ENCODE measurements at places on chromosomes 12 and 14.

GRCh38 chr12:53174881-53175491, 5.5 kb upstream of the ZNF740 start:
- peak; percentile 20 for DNase-seq

DNA sequence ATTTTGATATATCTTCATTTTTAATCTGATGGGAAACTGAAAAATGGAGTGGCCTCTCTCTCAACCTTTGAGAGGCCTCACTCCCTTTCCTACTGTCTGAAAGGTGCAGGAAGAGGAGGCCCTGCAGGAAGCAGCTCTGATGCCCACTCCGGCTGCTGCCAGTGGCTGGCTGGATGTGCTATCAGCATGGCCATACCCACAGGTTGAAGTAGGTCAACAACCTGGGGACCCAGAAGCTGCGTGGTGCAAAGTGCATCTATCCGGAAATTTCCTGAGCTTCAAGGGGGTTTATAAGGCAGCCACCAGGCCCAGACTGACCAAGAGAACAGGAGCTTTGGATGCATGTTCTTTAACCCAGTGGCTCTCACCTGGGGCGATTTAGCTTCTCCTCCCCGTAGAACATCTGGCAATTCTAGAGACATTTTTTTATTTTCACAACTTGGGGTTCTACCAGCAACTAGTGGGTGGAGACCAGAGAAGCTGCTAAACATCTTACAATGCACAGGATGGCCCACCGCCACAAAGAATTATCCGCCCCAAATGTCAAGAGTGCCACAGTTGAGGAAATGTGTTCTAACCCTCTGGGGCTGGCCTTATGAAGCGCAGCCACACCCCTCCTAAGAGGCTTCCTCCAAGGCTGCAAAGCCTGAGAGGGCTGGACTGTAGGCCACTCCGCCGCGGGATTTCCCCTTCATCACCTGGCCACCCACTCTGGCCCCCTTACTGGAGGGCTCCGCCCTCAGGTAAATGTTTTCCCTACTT, 8.2 kb upstream of the BATF start:
- DNase-seq: no peak

- no peak for DNase-seq
Measured at GRCh38 chr14:52325126-52325525, 11.0 kb downstream of the PTGER2 start.

- peak; percentile 38 for DNase-seq
Measured at GRCh38 chr12:97022536-97023230, 115.6 kb downstream of the NEDD1 start.

DNA sequence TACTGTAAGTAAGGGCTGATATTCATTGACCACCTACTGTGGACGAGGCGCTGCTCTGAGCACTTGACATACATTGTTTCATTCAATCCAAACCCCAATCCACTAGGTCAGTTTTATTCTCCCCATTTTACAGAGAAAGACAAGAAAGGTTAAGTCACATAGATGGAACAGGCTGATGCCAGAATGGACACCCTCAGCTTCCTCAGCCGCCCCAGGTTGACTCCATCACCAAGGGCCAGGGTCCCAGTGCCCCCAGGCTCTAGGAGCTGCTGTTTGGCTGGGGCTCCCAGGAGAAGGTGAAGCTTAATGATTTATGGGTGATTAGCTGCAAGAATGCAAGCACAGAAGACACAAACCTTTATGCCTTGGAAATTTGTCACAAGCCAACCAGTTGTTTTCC, 671 bp upstream of the AQP2 start:
- no peak for DNase-seq

GRCh38 chr14:43143106-43143505, 1364.0 kb downstream of the FSCB start:
- no peak for DNase-seq

- DNase-seq: no peak
Measured at GRCh38 chr14:44589180-44589579, 82.1 kb upstream of the FSCB start.

DNA sequence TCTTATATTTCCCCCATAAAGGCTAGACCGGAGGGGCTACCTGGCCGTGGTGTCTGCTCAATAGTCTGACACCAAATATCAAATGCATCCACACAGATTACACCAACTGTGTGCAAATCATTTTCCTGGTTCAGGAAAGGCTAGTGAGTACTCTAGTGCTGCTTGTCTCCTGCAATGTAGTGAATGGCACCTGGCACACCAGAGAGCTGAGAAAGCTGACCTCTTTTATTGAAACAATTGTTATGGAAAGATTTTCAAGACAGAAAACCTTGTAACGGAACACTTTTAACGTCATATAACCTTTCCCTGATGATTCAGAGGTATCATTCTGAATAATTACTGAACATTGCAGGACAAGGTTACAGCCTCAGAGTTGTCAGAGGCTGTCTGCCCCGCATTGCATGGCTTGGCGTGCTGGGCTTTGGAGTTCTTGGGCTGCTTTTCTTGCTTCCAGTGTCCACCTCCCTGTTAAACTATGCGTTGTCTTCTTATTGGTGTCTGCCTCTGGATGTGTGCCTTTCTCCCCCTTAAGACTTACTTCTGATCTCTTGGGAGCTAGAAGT, 40.7 kb upstream of the HDAC7 start:
- no peak for DNase-seq

- peak; percentile 74 for DNase-seq
Measured at GRCh38 chr12:95998611-95999286, 2.6 kb upstream of the HAL start.

DNA sequence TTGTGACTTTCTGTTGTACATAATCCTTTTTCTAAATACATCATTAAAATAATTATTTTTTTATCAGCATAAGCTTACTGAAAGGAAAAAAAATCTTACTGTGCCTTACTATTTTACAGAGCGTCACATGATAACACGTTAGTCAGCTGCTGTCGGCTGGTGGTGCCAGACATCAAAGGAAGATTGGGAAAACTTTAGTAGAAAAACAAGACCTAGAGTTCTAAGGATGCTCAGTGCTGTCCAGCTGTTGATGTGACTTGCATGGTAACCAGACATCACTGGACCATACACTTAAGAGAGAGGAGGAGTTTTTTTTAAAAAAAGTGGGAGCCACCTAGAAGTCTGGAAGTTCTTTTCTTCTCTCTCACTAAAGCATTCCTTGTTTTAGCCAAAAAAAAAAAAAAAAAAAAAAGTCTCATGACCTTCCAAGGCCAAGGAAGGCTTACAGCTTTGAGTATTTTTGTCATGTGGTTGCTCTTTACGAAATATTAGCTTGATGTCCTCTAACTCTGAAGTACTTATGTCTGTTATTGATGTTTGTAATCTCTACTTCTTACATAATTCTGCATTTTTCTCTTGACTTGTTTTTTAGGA, 4.5 kb downstream of the RASSF8 start:
- no peak for DNase-seq

DNA sequence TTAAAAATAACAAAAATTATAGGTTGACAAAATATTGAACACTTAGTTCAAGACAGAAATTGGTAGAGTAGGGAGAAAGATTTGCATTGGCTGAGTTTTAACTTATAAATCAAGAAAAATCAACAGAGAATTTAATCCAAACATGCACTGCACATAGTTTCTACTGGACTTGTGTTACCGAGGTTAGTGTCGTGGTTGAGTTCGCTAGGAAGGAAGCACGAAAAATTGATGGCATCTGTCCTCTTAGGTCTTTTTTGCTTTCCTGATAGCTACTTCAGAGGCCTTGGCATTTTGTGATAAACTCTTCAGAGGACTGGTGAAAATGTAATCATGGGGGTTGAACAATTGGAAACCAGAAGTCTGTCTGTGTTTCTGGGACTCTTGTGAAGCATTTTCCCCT, 392.9 kb downstream of the NUAK1 start:
- DNase-seq: no peak

DNA sequence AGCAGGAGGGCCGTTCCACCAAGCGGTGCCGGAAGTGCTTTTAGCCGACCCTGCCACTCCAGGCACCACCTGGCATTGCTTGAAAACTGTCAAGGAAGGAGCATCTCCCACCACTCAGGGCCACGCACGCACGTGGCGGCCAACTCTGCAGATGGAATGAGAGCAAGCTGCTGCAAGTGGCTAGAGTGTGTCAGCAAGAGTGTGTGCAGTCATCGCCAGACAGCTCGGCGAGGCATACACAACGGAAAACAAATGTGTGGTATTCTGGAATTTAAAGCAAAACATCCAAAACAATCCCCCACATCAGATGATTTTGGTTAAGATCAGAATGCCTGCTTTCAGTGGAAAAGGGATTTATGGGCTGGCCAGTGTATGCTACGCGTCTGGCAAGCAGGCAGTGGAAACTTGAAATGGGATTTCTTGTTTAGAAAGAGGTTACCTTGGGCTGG, 11.2 kb downstream of the CD9 start:
- no peak for DNase-seq

- no peak for DNase-seq
Measured at GRCh38 chr12:98037401-98038140, 477.8 kb upstream of the TMPO start.

DNA sequence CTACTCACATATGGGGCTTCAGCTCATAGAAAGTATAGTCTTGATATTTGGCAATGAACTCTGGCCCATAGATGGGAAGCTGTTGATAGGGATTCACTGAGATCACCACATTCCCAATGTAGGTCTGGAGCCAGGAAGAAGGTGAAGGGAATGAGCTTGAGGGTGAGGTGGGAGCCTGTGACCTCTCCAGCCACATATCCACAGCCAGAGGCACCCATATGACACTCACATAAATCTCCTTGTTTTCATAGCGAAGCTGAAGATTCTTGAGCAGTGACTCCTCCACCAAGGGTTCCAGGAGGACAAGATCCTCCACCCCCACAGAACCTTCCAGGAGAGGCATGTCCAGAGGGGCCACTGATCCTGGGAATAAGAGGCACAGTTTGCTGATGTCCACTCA, 1.9 kb downstream of the MYO1A start:
- no peak for DNase-seq

DNA sequence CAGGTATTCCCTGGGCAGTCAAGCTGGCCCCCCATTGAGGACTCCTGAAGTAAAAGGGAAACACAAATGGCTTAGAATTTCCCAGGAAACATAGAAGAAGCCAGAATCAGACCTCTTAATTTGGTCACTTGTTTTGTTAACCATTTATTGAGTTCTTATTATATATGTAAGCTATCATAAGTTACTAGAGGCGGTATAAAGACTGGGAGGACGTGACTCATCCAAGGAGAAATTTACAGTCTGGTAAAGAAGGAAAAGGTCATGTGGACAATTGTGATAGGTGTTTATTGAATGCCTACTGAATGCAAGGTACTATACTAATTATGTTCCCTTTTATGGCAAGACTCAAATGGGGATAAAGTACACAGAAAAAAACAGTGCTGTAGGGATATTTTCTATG, 146.7 kb downstream of the DYRK2 start:
- no peak for DNase-seq

DNA sequence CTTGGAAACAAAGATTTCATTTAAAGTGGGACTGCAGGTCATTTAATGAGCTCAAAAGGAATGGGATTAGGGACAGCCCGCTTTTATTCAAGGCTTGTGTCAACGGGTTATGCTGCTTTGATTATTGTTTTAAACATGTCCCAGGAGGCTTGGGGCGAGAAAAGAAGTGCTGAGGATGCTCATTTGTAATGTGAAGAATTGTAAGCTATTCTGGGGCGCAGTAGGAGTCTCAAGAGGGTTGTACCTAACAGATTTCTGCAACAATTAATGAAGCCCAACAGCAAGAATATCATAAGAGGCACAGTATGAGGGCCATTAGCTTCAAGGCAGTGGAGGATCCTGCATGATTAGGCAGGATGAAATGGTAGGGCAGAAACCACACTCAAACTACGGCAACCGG, 122.5 kb downstream of the KTN1 start:
- DNase-seq: no peak

DNA sequence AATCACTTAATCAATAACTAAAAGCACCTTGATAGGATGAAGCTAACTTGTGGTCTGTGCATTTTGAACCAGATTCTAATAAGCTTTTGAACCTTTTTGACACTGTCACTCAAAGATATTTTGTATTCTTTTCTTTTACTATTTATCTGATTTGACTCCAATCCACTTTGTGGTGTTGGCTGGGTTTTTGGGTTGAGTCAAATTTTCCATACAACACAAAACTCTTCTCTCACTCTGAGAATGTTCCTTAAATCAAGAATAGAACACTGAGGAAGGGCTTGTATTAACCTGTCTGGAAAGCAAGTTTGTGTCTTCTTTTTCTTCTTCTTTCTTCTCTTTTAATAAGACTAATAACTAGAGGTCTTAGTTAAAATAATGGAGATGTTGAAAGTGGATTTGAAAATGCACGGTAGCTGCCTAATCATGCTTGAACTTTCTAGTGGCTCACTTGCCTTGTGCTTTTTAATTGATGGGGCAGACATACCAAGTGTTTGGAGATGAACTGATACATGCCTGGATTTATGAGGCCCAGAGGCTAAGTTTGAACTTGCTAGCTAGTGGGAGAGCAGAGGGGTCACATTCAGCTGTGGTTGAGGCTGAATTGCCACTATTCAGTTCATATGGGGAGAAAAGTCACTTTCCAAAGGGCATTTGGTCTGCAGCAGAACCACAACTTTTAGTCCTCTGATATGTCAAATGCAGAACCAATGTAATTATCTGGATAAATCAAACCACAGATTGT, 93.5 kb upstream of the PTHLH start:
- no peak for DNase-seq

DNA sequence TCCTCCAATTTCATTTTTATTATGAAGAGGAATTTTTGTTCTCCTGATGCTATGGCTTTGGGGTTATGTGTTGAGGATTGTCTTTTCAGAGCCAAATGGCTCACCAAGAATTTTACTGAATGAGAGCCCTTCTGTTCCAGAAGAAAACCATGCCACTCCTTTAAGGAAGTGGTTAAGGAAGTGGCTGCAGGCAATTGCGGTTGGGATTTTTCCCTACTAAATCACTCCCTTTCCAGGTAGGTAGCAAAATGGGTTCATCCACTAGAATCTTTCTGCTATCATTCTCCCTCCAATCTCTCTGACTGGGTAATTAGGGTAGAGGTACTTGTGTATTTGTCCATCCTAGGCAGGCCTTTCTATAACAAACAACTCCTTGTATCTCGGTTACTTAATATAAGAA, 163.1 kb downstream of the TTC8 start:
- DNase-seq: no peak

DNA sequence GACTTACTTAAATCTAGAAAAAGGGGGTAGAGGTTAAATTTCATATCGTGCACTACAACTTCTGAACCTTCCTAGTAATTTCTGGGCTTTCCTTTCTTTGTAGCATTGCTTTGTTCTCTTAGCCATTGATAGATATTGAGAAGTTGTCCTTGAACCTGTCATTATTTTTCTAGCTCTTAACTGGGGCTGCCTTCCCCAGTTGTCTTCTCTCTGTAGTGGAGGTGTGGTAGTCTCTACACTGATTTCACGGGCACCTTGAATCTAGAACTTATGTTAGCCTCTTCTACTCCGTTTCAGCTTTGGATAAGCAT, 504.0 kb downstream of the PCNX1 start:
- no peak for DNase-seq

- no peak for DNase-seq
Measured at GRCh38 chr14:80977221-80977620, 21.8 kb downstream of the TSHR start.

GRCh38 chr12:41334390-41334789, 146.3 kb downstream of the PDZRN4 start:
- no peak for DNase-seq
